ENCODE measurements at places on chromosomes 5 and 9.

DNA sequence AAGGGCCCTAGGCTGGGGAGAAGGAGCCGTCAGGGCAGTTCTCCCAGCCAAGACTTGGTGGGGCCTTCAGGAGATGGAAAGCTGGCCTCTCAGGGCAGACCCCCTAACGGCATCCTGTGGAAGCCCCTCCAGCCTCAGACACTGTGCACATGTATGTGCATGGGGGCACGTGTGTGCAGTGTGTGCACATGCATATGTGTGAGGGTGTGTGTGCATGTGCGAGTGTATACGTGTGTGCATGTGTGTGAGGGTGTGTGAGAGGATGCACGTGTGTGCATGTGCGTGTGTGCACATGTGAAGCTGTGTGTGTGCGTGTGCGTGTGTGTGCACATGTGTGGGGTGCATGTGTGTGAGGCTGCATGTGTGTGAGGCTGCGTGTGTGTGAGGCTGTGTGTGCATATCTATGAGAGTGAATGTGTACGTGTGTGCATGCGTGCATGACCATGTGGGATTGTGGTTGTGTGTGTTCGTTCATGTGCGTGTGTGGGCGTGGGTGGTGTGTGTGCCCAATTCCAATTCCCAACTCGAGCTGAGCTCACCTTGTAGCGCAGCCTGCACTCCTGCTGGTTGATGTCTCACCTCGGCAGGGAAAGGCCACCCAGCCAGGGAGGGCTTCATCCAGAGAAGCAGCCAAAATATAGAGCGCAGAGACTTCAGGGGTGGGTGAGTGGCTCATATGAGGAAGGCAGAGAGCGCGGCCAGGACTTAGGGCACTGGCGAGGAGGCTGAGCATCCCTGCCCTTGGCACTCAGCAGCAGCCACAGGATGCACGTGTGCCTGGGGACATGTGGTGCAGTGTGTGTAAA, 142.7 kb upstream of the PPP1R26 start:
- no peak for DNase-seq

DNA sequence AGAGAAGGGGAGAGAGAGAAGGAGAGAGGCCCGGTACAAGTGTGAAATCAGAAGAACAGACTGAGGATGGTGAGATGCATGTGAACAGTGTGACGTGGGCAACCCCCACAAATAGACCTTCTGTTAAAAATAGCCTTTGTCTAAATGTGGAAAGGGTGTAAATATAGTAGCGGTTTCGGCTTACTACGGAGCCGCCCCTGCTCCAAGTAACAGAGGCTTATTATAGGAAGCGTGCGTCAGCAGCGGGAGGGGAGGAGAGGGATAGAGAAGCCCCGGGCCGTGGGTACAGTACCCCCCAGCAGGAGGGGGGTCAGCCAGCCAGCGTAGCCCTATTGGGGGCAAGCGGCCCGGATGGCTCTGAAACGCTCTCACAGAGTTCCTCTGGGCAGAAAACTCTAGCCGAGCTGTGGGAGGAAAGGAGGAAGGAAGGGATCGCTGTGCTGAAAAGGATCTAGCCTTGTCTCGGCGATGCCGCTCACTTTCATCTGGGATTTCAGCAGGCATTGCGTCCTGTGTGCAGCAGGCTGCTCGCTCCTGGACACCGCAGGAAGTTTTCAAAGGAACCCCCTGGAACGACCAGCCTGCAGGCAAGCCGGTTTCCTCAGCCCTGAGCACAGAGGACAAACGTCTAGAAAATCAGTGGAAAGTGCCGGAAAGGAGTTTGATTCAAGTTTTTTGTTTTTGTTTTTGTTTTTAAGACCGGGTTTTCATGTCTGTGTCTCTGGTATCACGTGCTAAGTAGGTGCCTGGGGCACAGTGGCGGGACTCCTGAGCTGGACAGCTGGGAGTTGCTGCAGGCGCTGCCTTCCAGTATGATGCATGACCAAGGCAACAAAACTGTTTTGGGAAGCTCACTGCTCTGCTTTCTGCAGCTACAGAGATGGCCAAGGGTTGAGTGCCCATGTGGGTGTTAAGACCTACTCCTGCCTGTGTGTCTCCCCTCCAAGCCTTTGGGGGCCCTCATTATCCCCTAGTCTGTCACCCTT, 146.6 kb downstream of the SEC61B start:
- DNase-seq: peak; percentile 77

DNA sequence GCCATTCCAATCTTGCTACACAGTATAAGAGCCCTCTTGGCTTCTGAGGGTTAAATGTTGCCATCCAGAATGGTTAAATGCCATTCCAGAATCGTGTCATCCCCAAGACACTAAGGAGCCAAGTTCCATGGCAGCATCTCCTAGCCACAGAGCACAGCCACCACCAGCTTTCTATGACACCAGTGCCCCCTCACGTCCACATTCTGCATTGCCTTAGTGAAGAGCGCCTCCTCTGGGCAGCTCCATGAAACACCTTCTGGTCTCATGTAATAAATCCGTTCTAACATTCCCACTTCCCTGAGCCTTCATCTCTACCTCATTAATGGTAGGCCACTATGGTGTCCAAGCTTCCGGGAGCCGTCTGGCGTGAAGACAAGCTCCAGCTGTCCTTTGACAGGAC, 12.4 kb downstream of the CBY3 start:
- DNase-seq: peak; percentile 53

DNA sequence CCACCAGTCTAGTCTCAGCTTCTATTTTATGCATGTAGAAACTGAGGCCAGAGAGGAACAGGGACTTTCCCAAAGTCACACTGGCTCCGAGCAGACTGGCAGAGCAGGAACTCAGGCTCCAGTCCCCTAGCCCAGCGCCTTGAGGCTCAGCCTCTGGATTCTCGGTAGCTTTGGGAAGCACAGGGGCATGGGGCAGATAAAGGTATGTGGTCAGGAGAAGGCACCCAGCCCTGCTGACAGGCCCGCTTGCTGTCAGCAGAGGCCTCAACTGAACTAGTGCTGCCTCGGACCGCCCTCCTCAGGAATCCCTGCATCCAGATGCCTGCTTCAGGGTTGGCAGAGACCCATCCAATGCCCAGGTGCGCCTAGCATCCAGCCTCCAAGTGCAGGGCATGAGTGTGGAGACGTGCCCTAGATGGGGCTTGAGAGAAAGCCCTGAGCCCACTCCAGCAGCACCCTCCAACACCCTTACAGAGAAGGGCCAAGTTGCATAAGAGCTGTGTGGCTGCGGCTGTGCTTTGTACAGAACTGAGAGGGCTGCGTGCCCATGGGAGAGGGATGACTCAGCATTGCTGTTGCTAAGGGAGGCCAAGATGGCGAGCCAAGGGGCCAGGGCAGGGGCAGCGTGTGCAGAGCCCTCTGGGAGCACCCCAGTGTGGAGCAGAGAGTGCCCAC, 168.6 kb downstream of the MACROH2A1 start:
- peak; percentile 65 for DNase-seq

DNA sequence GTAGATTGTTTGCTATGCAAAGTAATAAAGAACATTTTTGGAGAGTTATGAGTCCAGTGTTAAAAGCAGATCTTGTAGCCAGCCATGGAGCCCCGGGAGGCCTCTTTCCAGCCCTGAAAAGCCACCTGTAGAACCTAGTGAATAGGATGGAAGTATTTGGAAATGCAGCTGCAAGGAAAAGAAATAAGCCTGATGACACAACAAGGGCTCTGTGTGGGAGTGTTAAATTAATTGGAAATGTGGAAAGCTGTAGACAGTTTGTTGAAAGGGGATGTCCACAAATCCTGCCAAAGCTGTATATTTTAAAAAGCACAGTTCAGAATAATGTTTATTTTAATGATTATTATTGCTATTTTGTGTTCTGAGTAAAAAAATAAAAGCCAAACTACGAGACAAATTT, 152.5 kb upstream of the GHR start:
- no peak for DNase-seq

DNA sequence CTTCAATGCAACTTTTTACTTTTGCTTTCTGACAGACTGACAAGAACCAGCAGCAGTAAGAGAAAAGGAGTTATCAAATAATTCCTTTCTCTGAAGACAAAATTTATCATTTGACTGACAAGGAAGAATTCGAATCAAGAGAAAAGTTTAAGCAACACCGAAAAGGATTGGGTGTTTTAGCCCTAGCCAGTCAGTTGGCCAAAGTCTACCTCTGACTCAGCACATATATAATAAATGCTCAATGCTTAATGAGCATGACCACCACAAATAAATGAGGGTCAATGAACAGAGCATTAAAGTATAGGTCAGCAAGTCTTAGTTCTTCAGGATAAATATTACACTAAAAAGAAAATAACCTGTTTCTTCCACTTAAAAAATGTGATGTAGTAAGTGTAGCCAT, 1603.5 kb upstream of the C9orf72 start:
- no peak for DNase-seq

- DNase-seq: peak; percentile 58
Observed at GRCh38 chr5:146240951-146241350, 37.5 kb downstream of the RBM27 start.

DNA sequence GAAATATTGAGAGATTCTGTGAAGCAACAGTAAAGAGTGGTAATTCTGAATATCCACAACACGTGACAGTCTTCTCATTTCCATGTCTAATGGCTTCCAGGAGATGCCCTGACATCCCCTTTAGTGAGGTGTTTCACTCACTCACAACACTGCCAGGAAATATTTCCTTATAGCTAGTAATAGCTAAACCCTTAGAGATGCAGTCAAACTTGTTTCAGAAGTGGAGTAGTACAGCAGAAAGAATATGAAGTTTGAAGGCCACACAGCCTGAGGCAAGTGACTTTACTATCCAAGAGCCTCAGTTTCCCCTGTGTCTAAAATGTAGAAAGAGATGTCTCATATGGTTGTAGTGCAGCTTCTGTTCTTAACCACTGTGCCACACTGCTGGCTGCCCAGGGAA, 139.2 kb downstream of the CDK5RAP2 start:
- DNase-seq: no peak

- DNase-seq: no peak
Observed at GRCh38 chr5:170499621-170500020, 4.2 kb upstream of the KCNIP1 start.
